ENCODE measurements at places on chromosomes 6 and 20.

DNA sequence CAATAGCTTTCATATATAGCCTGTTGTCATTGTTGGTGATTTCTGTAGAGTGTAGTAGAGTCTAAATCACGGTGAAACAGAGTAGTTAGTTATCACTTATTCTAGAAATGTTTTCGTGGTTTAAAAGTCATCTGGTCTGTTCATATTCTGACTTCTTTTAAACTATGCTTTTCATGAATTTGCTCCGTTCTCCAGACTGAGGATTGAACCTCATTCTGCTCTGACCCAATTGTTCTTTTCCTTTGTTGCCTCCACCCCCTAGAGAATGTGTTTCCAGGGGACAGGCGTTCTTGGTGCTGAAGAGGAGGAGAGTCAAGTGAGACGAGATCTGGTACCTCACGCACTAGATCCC lies 748 bp upstream of the ZNF292 start:
- no peak for DNase-seq

- no peak for DNase-seq
Measured at GRCh38 chr6:91483415-91484105, 896.7 kb upstream of the MAP3K7 start.

GRCh38 chr6:41072836-41073202 lies at the start of gene NFYA:
TSS of gene NFYA (plus strand) at chr6:41072974. CDS start at chr6:41079090, 6,116 bp downstream.
- DNase-seq = no peak

DNA sequence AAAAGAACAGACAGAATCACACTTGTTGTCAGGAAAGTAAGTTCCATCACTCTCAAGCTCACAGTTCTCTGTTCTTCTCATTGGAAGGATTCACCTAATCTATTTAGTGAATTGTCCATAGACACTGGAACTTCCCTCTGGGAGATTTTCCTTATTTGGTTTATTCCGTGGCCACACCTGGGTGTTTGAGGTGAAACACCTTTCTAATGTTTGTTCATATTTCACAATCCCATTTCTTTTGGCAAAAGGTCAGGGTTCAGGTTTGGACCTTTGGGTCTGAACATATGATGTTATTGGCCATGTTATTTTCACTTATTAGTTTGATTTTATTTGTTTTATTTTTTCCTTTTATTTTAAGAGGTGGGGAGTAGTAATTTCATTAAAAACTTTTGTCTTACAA lies 4.0 kb downstream of the MAS1L start:
- DNase-seq = no peak

DNA sequence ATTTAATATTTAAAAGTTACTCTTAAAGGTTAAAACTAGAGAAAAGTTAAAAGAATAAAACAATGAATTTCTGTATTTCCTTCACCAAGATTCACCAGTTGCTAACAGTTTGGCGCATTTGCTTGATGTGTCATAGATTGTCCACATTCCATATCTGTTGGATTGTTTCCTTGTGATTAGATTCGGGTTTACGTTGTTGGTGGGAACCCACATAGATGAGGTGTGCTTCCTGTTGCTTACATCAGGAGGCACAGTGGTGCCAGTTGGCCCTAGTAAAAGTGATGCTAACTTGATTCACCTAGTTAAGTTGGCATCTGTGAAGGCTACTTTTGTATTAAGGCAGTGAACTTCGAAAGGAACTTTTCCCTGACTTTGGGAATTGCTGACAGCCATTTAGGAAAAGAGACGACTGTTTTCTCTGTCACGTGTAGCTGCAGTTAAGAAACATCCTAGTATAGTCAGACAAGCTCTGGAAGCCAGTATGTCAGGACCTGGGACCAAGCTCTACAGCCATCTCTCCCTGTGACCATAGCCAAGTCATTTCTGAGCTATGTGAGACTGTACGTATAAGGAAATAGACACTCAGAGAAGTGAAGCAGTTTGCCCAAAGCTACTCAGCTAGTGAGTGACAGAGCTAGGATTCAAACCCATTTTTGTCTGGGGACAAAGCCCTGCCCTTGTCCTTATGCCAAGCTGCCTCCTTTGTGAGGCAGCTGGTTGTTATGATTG lies 49.0 kb downstream of the PPARD start:
- DNase-seq = peak; percentile 39

GRCh38 chr6:20900389-20901160 lies 366.3 kb downstream of the CDKAL1 start:
- DNase-seq = no peak

GRCh38 chr6:53026526-53026925 lies 31.4 kb upstream of the GSTA4 start:
- DNase-seq = no peak

Measured in AG09319 (cell line).